ENCODE measurements at places on chromosomes 13 and 19.

DNA sequence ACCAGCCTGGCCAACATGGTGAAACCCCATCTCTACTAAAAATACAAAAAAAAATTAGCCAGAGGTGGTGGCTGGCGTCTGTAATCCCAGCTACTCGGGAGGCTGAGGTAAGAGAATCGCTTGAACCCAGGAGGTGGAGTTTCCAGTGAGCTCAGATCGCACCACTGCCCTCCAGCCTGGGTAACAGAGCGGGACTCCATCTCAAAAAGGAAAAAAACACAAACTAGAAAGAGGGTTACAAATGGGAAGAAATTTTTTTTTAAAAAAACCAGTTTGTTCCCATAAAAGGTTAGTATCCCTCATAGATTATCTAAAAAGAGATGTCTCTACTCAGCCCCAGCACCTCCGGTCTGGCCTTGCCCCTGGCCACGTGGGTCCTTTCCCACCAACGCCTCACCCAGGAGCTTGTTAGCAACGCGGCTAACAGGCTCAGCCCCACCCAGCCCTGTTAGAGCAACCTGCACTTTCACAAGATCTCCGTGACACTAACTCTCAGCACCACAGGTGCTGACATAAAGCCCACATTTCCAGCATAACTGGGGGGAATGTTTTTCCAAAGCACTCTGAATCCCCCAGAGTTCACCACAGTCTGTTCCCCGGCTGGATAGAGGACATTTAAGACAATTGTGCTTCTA lies 4.3 kb downstream of the DMKN start:
- H3K27ac ChIP-seq = no peak overlapping the region
- DNase-seq = no peak
- H3K27me3 ChIP-seq = no peaks in the 10 kb centered on the region

GRCh38 chr13:30100226-30100625 lies 207.1 kb downstream of the KATNAL1 start:
- no peak overlapping the region for H3K4me3 ChIP-seq
- no peaks in the 10 kb centered on the region for H3K27me3 ChIP-seq
- no peak for DNase-seq
- no peaks in the 10 kb centered on the region for H3K4me1 ChIP-seq

GRCh38 chr19:3867971-3868769 lies 668 bp downstream of the ZFR2 start:
- H3K36me3 ChIP-seq = no peaks in the 10 kb centered on the region
- no peak overlapping the region for H3K4me3 ChIP-seq
- DNase-seq = no peak
- H3K27ac ChIP-seq = no peak overlapping the region
- H3K27me3 ChIP-seq = peaks cover 17% of the 10 kb centered on the region
- H3K4me1 ChIP-seq = no peaks in the 10 kb centered on the region

DNA sequence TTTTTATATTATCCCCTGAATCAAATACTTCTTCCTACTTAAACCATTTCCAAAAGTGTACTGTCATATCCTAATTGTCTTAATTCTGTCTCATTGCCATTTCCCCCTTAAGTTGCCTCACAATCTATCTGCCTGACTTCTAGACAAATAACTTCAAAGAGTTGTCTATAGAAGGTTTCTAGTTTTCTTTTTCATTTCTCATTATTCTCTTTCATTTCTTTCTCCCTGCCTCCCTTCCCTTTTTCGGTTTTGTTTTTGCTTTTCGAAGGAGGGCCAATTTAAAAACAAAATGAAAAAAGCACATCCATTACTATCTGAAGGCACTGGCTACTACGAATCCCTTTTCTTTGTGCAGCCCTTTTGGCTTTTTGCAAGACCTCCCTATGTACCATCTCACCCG lies 367.2 kb downstream of the DNAJC15 start:
- no peak overlapping the region for H3K27ac ChIP-seq
- H3K4me3 ChIP-seq = no peak overlapping the region
- no peaks in the 10 kb centered on the region for H3K4me1 ChIP-seq
- no peak for DNase-seq

- H3K4me1 ChIP-seq = no peaks in the 10 kb centered on the region
- no peaks in the 10 kb centered on the region for H3K36me3 ChIP-seq
Observed at GRCh38 chr19:41025871-41026270, 34.8 kb downstream of the CYP2B6 start.

DNA sequence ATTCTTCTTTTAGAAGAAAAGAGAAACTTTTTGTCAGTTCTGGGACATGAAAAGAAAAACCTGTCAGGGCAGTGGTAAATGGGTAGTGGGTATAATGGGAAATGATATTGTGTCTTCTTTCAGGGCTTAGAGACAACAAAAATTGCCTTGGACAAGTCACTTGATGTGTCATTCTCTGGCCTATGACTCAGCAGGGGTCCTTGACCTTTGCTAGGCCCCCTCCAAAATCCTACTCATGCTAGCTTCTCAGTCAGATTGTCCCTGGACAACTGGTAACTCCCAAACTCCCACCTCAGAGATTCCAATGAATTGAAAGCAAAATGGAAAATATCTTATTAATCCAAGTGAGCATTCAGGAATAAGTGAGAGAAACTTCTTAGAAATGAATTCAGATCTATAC lies 258.8 kb upstream of the SPRY2 start:
- DNase-seq = no peak
- H3K4me1 ChIP-seq = no peaks in the 10 kb centered on the region
- H3K36me3 ChIP-seq = no peaks in the 10 kb centered on the region
- H3K4me3 ChIP-seq = no peak overlapping the region

GRCh38 chr13:75687150-75687763 lies 51.1 kb downstream of the LMO7 start:
- no peak for DNase-seq
- no peaks in the 10 kb centered on the region for H3K4me1 ChIP-seq
- no peak overlapping the region for H3K27ac ChIP-seq
- no peaks in the 10 kb centered on the region for H3K36me3 ChIP-seq
- no peaks in the 10 kb centered on the region for H3K27me3 ChIP-seq

DNA sequence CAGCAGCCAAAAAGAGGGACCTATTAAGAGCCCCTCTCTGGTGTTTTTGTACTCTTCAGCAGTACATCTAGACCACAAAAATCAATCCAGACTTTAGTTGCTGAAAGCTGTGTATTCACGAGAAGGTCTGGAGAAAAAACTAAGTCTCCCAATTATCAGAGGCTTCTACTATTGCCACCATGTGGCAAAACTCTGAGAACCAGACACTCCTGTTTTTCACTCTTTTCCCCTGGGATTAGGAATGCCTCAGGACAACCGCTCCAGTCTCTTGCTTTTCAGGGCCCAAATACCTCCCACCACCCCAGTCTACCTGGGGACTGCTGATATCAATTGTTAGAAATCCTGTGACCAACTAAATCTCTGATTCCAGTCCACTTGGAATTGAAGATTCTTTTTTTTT lies 30.1 kb upstream of the OBI1 start:
- H3K36me3 ChIP-seq = no peaks in the 10 kb centered on the region
- H3K4me3 ChIP-seq = no peak overlapping the region
- no peak overlapping the region for H3K27ac ChIP-seq
- DNase-seq = no peak
- no peaks in the 10 kb centered on the region for H3K27me3 ChIP-seq

DNA sequence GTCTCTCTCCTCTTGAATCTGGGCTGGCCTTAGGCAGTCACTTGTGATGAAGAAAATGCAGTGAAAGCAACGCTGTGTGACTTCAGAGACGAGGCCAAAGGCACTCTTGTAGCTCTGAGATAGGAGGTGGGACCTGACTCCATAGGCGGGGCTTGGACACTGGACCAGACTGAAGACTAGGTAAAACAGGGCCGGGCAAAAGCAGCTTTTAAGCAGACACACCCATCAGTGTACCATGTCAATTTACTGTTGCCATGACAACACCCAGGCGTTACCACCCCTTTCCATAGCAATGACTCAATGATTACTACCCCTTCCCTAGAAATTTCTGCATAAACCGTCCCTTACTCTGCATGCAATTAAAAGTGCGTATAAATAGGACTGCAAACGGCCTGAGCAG lies 6.6 kb upstream of the EID2 start:
- no peaks in the 10 kb centered on the region for H3K27me3 ChIP-seq
- no peaks in the 10 kb centered on the region for H3K4me1 ChIP-seq
- no peak for DNase-seq
- no peak overlapping the region for H3K27ac ChIP-seq
- no peaks in the 10 kb centered on the region for H3K36me3 ChIP-seq

GRCh38 chr13:113373811-113374485 lies 10.0 kb upstream of the GRTP1 start:
- H3K4me1 ChIP-seq = no peaks in the 10 kb centered on the region
- no peak for DNase-seq
- no peaks in the 10 kb centered on the region for H3K36me3 ChIP-seq
- H3K27ac ChIP-seq = no peak overlapping the region
- no peak overlapping the region for H3K4me3 ChIP-seq

DNA sequence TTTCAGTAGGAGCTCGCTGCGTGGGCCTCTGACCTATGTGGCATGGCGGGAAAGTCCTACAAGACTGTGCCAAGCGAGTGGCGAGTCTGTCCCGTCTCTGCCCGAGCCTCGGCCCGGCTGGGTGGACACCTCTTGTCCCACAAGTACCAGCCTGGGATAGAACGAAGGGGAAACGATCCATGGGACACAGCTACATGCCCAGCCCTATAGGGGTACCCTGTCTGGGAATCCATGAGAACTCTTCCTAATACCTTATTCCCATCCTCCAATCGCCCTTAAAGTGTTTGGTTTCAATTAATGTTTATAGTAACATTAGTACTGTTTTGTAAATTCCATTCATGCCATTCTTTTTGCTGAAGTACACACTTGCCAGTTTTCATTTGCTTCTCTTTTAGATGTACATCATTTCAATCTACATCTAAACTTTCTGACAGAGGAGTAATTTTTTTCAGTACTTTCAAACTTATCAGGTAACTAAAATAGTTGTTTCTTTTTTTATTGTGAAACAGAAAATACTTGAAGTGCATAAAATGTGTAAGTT lies 667 bp upstream of the ZNF790 start:
- no peaks in the 10 kb centered on the region for H3K36me3 ChIP-seq
- DNase-seq = no peak
- peak overlapping the region; percentile 79 for H3K4me3 ChIP-seq
- no peaks in the 10 kb centered on the region for H3K27me3 ChIP-seq

GRCh38 chr19:29583196-29583999 lies 22.7 kb upstream of the POP4 start:
- no peak overlapping the region for H3K27ac ChIP-seq
- H3K4me3 ChIP-seq = no peak overlapping the region
- no peaks in the 10 kb centered on the region for H3K4me1 ChIP-seq
- no peaks in the 10 kb centered on the region for H3K36me3 ChIP-seq
- no peaks in the 10 kb centered on the region for H3K27me3 ChIP-seq

DNA sequence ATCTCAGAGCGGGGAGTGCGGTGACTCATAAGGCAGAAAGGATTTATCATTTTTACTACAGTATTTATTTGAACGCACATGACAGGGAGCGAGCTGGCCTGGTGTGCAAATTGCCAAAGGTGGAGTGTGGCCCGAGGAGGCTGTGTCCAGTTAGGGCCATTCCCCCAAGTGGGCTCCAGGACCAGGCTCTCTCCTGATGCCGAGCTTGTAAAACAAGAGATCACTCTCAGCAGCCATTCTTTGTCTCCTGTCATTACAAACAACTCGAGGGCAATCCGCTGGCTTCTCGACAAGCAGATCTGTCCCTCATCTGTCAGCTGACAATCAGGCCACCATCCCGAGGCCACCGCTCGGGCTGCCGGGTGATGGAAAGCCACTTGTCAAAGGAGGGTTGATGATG lies 418.9 kb downstream of the ZNF536 start:
- H3K36me3 ChIP-seq = no peaks in the 10 kb centered on the region
- H3K4me3 ChIP-seq = no peak overlapping the region
- peak overlapping the region; percentile 77 for H3K27ac ChIP-seq
- no peaks in the 10 kb centered on the region for H3K27me3 ChIP-seq

DNA sequence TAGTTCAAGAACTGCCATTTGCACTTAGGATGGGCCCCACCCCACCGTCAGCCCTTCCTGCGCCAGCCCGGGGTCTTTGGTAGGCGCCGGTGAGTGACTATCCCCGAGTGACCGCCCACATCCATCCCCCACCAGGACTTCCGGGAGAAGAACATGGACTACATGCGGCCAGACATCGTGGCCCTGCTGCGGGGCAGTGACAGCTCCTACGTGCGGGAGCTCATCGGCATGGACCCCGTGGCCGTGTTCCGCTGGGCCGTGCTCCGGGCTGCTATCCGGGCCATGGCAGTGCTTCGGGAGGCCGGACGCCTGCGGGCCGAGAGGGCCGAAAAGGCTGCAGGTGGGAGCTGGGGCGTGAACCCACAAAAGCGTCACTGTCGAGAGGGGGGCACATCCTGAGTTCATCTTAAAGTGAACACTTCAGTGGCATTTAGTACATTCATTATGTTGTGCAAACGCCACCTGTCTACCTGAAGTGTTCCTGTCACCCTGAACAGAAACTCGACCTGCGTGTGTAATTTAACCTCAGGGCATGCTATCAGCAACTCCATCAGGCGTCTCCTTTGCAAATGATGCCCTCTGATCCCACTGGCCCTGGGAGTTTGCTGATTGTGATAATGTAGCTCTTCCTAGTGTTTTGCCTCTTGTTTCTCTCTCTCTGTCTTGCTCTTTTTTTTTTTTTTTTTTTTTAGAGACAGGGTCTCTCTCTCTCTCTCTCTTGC lies 42.4 kb upstream of the USE1 start:
- no peak for DNase-seq
- H3K4me3 ChIP-seq = no peak overlapping the region
- no peaks in the 10 kb centered on the region for H3K36me3 ChIP-seq
- H3K4me1 ChIP-seq = no peaks in the 10 kb centered on the region
- H3K27ac ChIP-seq = no peak overlapping the region

DNA sequence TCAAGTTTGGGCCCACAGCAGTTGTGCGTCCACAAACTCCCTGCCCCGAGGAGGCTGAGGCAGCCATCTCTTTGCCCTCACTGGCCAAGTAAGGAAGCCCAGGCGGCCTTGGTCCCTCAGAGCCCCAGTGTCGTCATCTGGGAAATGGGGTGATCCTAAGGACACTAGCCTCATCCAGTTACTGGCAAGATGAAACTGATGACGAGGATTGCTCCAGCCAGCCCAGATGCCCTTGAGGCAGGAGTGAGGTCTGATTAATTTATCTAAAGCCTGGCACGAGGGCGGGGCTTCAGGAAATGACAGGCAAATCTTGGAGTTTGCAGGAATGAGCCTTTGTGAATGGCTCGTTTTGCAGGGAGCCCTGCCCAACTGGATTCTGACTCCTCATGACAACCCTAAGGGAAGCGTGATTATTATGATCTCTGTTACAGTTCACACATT lies 5.6 kb downstream of the LIPE start:
- H3K27ac ChIP-seq = peak overlapping the region; percentile 60
- H3K36me3 ChIP-seq = no peaks in the 10 kb centered on the region
- H3K27me3 ChIP-seq = no peaks in the 10 kb centered on the region
- peaks cover 6% of the 10 kb centered on the region for H3K4me1 ChIP-seq

- H3K36me3 ChIP-seq = no peaks in the 10 kb centered on the region
- H3K4me3 ChIP-seq = no peak overlapping the region
- peaks cover 17% of the 10 kb centered on the region for H3K4me1 ChIP-seq
Observed at GRCh38 chr13:41614671-41615527, 157.5 kb downstream of the RGCC start.

DNA sequence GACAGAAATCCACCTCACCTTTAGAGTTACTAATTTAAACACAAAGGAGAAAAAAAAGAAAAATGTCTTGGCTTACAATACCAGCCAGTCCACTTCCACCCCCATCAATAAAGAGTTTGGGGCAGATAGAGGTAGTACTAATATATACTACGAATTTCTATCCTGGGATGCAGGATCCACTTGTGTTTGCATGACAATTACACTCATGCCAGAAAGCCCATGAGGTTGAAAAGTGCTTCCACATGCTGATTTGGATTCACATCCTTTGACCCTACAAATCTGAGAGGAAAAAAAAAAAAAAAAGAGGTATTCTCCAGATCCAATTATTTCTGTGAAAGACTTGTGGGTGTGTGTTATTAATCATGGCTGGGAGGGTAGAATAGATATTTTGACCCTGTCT lies 335.2 kb downstream of the SLITRK1 start:
- no peak overlapping the region for H3K4me3 ChIP-seq
- no peaks in the 10 kb centered on the region for H3K4me1 ChIP-seq
- no peak overlapping the region for H3K27ac ChIP-seq
- no peaks in the 10 kb centered on the region for H3K36me3 ChIP-seq
- H3K27me3 ChIP-seq = no peaks in the 10 kb centered on the region
- no peak for DNase-seq

All from uterus (tissue), 4 donors.